Cerebellar nuclear complex (tissue), 1 donor: ENCODE measurements at places on chromosomes 6 and 20.

- DNase-seq: no peak
These were observed 515.7 kb upstream of the BTBD3 start for GRCh38 chr20:11401988-11402387.

DNA sequence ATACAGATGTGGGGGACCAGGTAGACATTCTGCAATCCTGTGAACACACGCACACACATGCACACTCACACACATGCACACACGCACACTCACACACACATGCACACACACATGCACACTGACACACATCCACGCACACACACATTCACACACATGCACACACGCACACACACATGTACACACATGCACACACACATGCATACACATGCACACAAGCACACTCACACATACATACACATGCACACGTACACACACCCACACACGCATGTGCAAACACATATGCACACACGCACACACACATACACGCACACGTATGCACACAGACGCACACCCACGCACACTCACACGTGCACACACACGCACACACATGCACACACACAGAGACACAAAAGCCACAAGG is 14.3 kb upstream of the GGTLC1 start:
- DNase-seq: no peak

GRCh38 chr6:121876721-121877120 is 441.3 kb downstream of the GJA1 start:
- DNase-seq: no peak

- DNase-seq: no peak
These were observed 282.7 kb downstream of the EYA4 start for GRCh38 chr6:133523816-133524215.

DNA sequence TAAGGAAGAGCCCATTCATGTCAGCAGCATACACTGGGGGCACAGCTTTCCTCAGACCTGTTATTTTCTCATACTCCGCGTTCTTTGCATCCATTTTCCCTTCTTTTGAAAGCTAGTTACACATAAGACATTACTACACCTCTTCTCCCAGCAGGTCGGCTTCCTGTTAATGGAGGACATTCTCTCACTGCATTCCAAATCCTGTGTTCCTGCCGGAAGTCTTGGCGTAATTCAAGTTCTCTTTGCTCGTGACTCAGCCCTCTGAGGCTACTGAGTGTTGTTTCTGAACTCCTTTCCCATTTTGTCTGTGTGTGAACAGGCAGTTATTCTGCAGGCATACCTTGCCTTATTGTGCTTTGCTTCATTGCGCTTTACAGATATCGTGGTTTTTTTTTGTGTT is 97.5 kb upstream of the ZBTB24 start:
- no peak for DNase-seq

DNA sequence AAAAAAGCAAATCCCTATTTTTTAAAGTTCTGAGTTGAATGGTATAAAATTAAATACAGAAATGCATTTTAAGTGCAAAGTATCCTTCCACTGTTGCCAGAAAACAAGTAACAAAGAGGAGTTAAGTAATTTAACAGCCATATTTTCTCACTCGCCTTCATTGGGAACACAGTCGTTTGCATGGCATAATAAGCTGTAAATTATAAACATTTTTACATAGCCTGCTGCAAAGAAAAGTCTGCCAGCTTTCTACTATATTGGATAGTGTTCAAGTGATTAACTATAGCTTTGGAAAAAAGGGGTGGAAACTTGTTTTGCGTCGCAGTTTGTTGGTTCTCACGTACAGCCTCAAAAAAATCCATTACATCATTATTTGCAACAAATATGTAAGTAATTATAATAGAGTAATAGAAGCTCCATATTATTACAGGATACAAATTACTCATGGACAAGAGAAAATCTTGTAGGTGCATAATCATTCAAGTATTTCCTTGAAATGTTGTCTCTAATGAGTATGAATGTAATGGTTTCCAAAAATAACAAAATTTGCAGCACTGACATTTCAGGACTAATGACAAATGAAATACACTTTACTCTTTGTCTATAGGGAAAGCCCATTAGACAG is 139.3 kb downstream of the PDSS2 start:
- no peak for DNase-seq

DNA sequence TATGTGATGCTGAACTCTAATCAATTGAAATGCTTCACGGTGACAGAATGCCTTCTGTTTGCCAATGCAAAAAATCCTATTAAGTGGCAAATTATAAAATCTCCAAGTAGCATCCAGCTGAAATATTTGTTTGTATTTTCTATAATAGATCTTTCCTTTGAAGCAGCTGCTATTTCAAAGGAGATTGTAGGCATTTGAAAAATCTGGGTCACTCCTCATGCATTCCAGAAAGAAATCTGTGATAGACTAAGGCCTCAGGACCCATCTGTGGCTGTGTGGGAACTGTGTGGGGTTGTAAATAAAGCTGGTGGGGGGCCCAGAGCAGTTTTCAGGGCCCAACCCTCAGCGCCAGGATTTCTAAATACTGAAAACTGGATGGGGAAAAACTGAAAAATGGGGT is 216.9 kb upstream of the ARG1 start:
- no peak for DNase-seq

- no peak for DNase-seq
These were observed 15.0 kb downstream of the CALHM6 start for GRCh38 chr6:116476002-116476678.

DNA sequence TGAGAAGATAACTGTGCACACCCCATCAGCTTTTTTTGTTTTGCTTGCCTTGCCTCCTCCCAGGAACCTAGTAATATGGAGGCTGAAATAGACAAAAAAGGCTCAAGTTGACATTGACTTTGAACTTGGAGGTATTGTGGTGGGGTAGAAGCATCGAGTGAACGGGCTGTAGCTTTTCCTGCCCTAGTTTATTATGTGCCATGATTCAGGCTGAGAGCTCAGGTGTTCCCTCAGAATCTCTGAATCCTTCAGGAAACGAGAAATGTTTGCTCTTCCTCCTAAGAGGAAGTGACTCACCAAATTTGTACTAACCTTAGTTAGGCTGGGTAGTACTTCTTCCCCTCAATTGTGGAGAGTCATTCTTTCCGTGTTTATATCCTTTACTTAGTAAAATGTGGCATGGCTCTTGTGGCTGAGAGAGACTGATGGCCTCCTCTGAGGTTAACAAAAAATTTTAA is 98.8 kb downstream of the SASH1 start:
- DNase-seq: no peak

DNA sequence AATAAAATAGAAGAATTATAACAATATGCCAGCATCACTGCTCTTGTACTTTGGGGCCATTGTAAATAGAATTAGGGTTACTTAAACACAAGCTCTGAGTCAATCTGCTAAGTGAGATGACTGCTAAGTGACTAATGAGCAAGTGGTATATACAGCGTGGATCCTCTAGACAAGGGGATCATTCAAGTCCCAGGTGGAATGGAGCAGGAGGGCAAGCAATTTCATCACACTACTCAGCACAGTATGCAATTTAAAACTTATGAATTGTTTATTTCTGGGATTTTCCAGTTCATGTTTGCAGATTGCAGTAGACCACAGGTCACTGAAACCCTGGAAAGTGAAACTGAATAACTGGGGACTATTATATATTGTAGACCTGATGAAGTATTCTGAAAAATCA is 235.3 kb downstream of the BTBD3 start:
- DNase-seq: no peak

DNA sequence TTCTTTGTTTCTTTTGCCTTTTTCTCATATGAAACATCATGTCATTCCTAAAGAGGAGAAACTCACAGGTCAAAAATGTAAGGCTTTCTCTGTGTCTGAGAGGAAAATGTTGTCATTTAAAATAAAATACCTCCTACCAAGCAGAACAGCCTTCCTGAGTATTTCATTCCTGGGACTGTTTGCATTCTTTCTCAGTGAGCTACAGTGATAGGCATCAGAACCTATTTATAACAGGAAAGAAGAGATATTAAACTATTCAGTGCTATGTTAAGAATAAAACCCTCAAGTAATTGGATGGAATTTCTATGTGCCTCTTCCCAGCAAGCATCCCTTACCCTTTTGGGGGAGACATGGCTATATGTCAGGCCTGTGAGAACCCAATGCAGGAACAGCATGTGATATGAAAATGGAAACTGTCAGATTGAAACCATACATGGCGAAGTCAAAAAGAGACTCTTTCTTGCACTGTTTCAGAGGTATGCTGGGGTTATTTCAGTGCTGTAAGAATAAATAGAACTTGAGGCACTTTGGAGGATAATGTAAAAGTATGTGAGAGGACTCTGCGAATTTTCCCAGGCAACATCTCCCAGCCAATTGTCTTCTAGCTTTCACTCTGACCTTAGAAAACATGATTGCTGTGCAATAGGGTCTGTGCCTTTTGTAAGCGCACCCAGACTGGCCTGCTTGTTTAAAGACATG is 133.8 kb upstream of the CCN2 start:
- no peak for DNase-seq

GRCh38 chr6:132750455-132751248 is 7.1 kb downstream of the VNN2 start:
- no peak for DNase-seq

DNA sequence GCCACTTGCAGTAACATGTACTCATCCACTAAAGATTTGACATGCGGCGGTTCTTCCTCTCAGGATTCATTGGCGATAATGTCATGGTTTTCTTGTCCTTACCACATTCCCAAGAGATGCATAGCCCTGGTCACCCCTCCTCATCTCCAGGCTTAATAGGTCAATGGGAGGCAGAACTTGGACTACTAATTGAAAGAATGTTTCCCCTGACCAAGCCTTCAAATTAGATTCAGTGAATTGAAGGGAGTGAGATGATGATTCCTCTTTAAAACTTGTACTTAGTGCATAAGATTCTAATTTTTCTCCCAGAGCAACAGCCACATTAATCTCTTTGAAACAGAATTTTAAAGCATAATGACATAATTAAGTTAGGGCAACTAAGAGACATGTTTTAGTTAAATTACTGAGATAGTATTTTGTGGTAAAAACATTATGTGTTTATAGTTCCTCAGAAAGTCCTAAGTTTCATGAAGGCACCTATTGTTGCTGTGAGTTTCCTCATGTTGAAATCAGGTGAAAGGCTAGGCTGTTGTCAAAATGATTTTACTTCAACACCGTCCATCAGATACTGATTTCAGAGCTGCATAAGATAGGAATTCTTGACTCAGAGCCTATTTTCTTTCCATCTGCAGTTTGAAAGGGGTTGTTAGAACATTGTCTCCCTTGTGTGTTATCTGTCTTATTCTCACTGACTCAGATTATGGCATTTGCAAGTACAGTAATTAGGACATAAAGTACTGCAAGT is 48.5 kb downstream of the STK4 start:
- no peak for DNase-seq

DNA sequence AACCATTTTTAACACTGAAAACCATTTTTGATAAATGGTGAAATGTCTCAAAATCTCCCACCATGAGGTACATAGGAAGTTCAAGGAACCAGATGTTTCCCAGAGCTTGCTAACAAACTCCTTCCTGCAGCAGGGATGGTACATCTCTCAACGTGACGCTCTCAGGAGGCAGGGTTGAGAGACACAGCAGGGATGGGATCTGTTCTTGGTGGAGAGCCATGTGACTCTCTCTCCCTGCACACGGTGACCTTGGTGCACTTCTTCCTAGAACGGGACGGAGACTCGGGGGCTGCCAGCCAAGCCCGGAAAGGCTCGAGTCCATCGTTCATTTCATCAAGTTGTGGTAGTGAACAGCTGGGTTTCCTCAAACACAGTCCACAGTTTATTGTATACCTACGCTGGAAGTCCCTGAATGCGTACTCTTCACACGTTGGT is 94.2 kb downstream of the FAM50B start:
- no peak for DNase-seq
